ENCODE measurements at places on chromosomes 12 and 14.

DNA sequence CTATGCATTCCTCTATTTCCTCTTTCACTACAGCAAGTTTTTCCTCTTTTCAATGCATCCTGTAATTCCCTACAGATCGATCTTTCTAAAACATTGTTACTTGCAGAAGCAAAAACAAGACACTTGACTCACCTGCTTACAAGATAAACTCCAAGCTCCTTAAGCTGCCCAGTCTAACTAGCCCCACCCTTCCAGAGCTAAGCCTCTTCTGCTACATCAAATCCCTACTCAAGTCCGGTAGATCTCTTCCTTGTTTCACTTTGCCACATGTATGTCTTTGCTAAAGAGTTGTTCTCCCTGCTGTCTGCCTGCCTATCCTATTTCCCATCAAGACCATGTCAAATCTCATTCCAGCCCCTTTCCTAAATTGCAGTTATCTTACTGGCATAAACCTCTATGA, 724.8 kb downstream of the C12orf50 start:
- DNase-seq, result no peak

GRCh38 chr12:123512838-123513665, 20.5 kb downstream of the RILPL1 start:
- no peak for DNase-seq

DNA sequence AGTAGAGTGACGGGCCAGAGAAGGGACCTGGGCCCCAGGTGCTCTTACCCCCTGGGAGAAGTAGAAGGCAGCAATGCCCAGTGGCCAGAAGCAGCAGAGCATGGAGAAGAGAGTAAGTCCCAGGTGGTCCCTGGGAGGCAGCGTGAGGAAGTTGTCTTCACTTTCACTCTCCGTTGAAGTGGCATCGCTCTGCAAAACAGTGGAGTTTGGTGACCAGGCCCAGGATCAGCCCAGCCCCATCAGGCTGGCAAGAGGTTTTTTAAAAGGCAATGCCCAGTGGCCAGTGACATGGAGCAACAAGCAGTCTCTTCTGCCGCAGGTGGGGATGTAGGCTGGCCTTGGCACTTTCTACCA, 18.2 kb downstream of the SYNDIG1L start:
- no peak for DNase-seq

- no peak for DNase-seq
Observed at GRCh38 chr14:83421711-83422110, 1888.1 kb upstream of the SEL1L start.

GRCh38 chr14:31449971-31450610, 7.2 kb downstream of the DTD2 start:
- DNase-seq, result no peak

- no peak for DNase-seq
Observed at GRCh38 chr14:42869681-42870080, 1263.0 kb downstream of the LRFN5 start.

GRCh38 chr12:63782466-63782865, 2.8 kb downstream of the RXYLT1 start:
- DNase-seq, result no peak

DNA sequence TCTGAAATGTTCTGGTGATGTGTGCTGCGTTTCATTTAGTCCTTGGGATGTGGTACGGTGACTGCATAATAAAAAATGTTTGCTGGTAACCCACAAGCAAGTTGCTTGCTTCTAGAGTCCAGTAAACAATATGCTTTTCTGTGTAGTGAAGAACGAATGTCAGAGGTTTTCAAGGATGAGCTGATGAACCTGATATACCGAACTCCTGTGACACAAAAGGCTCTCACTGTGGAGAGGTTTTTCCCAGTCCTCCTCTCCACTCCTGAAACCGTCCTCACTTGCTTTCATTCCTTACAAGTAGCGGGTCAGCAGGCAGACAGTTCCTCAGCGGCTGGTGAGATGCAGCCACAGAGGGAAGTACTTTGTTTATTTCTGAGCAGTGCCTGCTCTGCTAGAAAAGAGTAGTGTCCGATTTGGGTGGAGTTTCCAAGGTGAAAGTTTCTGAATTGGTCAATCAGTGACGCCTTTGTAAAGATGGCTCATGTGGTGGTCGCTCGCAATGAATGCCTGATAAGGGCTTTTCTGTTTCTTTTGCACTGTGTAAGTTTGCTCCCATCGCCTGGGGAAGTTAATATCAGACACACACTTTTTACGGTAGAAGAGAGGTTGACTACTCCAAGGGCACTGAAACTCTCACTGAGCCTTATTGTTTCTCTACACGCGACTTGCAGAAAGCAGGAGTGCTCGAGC, 3.0 kb downstream of the ETV6 start:
- DNase-seq, result no peak

DNA sequence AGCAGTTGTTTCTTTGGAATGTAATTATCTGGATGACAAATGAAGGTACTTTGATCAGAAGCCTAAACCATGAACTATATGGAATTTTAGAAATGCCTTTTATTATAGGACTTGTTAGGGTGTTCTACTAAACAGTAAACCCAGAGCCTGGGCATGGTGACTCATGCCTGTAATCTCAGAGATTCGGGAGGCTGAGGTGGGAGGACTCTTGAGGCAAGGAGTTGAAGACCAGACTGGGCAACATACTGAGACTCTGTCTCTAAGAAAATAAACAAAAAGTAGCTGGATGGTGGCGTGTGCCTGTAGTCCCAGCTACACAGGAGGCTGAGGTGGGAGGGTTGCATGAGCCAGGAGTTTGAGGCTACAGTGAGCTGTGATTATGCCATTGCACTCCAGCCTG, 23.9 kb downstream of the PALS1 start:
- DNase-seq, result no peak

GRCh38 chr12:51323317-51323960, 535 bp downstream of the BIN2 start:
- DNase-seq, result no peak

GRCh38 chr14:50497351-50497750, 35.0 kb downstream of the MAP4K5 start:
- no peak for DNase-seq

DNA sequence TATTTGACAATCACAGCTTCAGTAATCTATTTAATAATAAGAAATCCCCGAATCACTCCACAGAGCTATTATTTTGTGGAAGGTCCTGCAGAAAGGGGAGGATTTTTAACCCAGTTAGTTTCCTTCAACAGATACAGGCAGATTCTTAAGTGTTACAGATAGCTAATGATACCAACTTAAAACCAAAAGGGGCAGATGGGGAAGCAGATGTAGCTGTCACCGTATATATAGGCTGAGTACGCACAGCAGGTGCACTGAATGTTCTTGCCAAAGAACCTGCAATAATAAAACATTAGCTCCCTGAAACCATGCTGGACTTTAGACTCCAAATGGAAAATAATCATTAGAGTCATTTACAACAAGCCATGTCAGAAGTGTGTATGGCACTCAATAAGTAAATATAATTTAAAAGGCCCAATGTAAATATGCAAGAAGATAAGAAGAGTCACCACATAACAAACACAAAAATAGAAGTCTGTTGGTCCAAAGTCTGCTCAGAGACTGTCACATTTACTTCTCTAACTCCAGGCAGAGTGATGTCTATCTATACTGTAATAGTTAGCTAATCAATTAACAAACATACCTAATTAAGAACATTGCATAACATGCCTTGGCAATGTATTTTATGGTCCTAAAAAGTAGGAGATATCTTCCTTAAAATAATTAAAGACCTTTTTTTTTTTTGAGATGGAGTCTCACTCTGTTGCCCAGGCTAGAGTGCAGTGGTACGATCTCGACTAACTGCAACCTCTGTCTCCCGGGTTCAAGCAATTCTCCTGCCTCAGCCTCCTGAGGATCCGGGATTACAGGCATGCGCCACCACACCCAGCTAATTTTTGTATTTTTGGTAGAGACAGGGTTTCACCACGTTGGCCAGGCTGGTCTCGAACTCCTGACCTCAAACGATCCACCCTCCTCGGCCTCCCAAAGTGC, 78.8 kb downstream of the SEC23A start:
- DNase-seq, result peak; percentile 70

- no peak for DNase-seq
Observed at GRCh38 chr14:49984424-49984823, 91.5 kb downstream of the ARF6 start.

- DNase-seq, result no peak
Observed at GRCh38 chr14:54567639-54568561, 972 bp downstream of the SAMD4A start.

DNA sequence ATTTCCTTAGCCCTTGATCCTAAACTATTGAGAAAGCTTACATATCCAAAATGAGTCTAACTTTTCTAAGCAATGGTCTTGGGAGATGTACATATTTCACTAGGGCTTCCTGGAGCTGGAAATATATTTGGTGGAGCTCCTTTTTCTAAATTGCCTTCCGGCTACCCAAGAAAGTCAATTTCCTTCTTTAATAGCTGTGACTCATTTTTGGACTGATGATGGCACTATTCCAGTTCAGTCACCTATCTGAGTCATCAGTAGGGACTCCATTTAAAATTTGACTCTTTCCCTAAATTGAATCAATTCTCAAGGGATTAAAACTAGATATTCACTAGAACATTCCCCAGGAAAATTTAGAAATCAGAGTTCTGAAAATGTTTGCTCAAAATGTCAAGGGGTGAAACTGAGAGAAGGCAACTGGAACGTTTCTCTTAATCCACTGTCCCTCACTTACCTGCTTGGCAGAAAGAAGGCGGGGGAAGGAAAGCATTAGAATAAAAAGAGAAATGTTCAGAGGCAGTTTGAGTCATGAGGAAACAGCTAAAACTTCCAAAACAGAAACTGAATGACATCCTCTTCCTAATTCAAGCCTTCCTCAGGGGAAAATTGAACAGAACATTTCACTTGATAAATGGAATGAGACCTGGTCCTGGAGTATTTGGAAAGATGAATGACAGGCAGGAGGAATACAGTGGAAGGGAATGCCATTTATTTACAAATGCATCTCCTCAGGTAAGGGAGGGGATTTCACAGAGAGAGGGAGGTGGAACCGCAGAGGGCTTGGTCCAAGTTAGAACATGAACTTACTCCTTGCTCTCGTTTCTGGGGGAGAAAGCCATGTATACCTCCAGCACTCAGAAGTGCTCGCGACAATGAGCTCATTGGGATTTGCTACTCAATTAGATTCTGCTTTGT, 91.2 kb downstream of the RGS6 start:
- no peak for DNase-seq

- DNase-seq, result no peak
Observed at GRCh38 chr12:25322918-25323531, 72.3 kb upstream of the KRAS start.

- no peak for DNase-seq
Observed at GRCh38 chr12:31033681-31034080, 40.0 kb upstream of the DDX11 start.

GRCh38 chr12:109232731-109233130, 76.4 kb downstream of the FOXN4 start:
- DNase-seq, result no peak

All from NCI-H1092 (cell line).